ENCODE measurements at places on chromosomes 13 and 19. TPM values are rescaled to one million over a fixed set of nuclear protein-coding genes. Genes with fewer than 3 reads are reported as not detected.

ZIC2 gene
- not detected for total RNA-seq

ZNF681 gene
- total RNA-seq = 0.43 TPM

CGB8 gene
- not detected for total RNA-seq

NLRP4 gene
- not detected for total RNA-seq

ZNF554 gene
- 4.5 TPM for total RNA-seq

MIDN gene
- total RNA-seq = 28.5 TPM

Data from smooth muscle cell of the pulmonary artery (primary cell).